ENCODE measurements at places on chromosomes 6 and 20. TPM values are rescaled to one million over a fixed set of nuclear protein-coding genes. Genes with fewer than 3 reads are reported as not detected.

The CLDN20 gene
- not detected for polyA plus RNA-seq

The MED23 gene
- 8.5 TPM for polyA plus RNA-seq

The TGM6 gene
- not detected for polyA plus RNA-seq

The PRELID3B gene
- 16.3 TPM for polyA plus RNA-seq

The PRPH2 gene
- polyA plus RNA-seq: 0.77 TPM

The ITPR3 gene
- 9.3 TPM for polyA plus RNA-seq

The SLC13A3 gene
- polyA plus RNA-seq: 2.2 TPM

The LPA gene
- not detected for polyA plus RNA-seq

The ATP9A gene
- 10.1 TPM for polyA plus RNA-seq

The SLC52A3 gene
- polyA plus RNA-seq: 0.62 TPM

The TMEM151B gene
- not detected for polyA plus RNA-seq

The TTK gene
- polyA plus RNA-seq: 0.27 TPM
